ENCODE measurements at places on chromosomes 7 and 10. TPM values are rescaled to one million over a fixed set of nuclear protein-coding genes. Genes with fewer than 3 reads are reported as not detected.

GRCh38 chr7:148304456-148304855 lies 286.1 kb upstream of the C7orf33 start:
- peaks cover 3% of the 10 kb centered on the region for H3K4me1 ChIP-seq
- no peak overlapping the region for H3K4me3 ChIP-seq
- no peaks in the 10 kb centered on the region for H3K27me3 ChIP-seq
- peak; percentile 12 for DNase-seq

GRCh38 chr10:116044801-116045248 lies 228.2 kb downstream of the GFRA1 start:
- H3K36me3 ChIP-seq, result no peaks in the 10 kb centered on the region
- no peaks in the 10 kb centered on the region for H3K4me1 ChIP-seq
- no peak overlapping the region for H3K4me3 ChIP-seq

GRCh38 chr10:58854811-58855210 lies 321.6 kb upstream of the PHYHIPL start:
- no peaks in the 10 kb centered on the region for H3K36me3 ChIP-seq
- no peak overlapping the region for H3K27ac ChIP-seq
- H3K4me1 ChIP-seq, result no peaks in the 10 kb centered on the region

- DNase-seq, result no peak
- H3K36me3 ChIP-seq, result peaks cover 1% of the 10 kb centered on the region
- no peaks in the 10 kb centered on the region for H3K27me3 ChIP-seq
- H3K4me1 ChIP-seq, result no peaks in the 10 kb centered on the region
- H3K4me3 ChIP-seq, result no peak overlapping the region
- H3K27ac ChIP-seq, result no peak overlapping the region
Observed at GRCh38 chr7:70749831-70750230, 382.1 kb upstream of the GALNT17 start.

Gene FAM131B
- 0.05 TPM for total RNA-seq

- DNase-seq, result no peak
- H3K4me3 ChIP-seq, result no peak overlapping the region
- H3K27me3 ChIP-seq, result no peaks in the 10 kb centered on the region
- H3K4me1 ChIP-seq, result no peaks in the 10 kb centered on the region
- H3K36me3 ChIP-seq, result no peaks in the 10 kb centered on the region
Observed at GRCh38 chr7:97555857-97556421, 175.9 kb upstream of the TAC1 start.

DNA sequence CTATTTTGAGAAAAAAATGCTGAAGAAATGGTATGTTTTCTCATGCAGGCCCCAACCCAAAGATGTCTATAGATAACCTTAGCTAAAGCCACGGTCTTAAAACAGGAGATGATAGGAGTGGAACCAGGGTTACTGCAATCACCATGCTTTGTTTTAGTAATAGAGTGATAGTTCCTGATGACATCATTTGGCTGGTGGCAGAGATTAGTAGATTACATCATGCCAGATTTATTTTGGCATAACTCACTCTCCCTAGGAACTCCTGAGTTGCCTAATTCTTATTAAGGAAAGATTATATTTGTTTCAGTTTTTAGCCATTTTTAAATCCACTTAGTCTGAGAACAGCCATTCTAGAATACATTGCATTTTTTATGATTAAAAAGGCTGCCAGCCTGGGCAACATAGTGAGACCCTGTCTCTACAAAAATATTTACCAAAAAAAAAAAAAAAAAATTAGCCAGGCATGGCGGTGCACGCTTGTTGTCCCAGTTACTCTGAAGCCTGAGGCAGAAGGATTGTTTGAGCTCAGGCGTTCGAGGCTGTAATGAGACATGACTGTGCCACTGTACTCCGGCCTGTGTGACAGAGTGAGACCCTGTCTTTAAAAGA lies 17.8 kb downstream of the ENO4 start:
- no peak overlapping the region for H3K4me3 ChIP-seq
- H3K27ac ChIP-seq, result no peak overlapping the region
- H3K36me3 ChIP-seq, result no peaks in the 10 kb centered on the region

DNA sequence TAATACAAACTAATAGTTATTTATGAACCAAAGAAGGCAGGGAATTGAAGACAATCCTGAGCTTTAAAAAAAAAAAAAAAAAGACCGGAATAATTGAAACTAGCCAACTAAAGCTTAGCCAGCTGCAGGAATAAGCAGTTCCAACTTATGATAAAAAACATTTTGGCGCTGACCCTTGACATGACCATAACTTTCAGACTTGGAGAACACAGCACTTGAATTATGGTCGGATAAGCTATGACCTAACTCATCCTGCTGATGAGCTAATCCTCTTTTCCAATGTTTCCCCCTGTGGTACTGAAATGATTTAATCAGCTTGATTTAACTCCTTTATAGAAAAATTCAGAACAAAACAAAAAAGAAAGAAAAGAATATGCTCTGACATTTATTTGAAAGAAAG lies 181.8 kb downstream of the DGKB start:
- H3K27ac ChIP-seq, result no peak overlapping the region
- H3K36me3 ChIP-seq, result no peaks in the 10 kb centered on the region
- no peaks in the 10 kb centered on the region for H3K4me1 ChIP-seq
- H3K27me3 ChIP-seq, result no peaks in the 10 kb centered on the region
- no peak for DNase-seq

GRCh38 chr7:138470391-138471157 lies 10.5 kb downstream of the TRIM24 start:
- H3K27me3 ChIP-seq, result no peaks in the 10 kb centered on the region
- no peak overlapping the region for H3K4me3 ChIP-seq
- no peak overlapping the region for H3K27ac ChIP-seq
- no peak for DNase-seq

Gene PNLIPRP2
- total RNA-seq, result 0.53 TPM

- no peak overlapping the region for H3K27ac ChIP-seq
- H3K27me3 ChIP-seq, result no peaks in the 10 kb centered on the region
- H3K4me1 ChIP-seq, result no peaks in the 10 kb centered on the region
- no peak overlapping the region for H3K4me3 ChIP-seq
- no peak for DNase-seq
Observed at GRCh38 chr7:104553074-104553473, 224.7 kb downstream of the LHFPL3 start.

Gene GPR15LG
- total RNA-seq, result 1.5 TPM

GRCh38 chr7:129295015-129295423 lies 70.2 kb downstream of the AHCYL2 start:
- DNase-seq, result no peak
- no peaks in the 10 kb centered on the region for H3K4me1 ChIP-seq
- no peak overlapping the region for H3K4me3 ChIP-seq
- no peak overlapping the region for H3K27ac ChIP-seq
- H3K36me3 ChIP-seq, result no peaks in the 10 kb centered on the region

DNA sequence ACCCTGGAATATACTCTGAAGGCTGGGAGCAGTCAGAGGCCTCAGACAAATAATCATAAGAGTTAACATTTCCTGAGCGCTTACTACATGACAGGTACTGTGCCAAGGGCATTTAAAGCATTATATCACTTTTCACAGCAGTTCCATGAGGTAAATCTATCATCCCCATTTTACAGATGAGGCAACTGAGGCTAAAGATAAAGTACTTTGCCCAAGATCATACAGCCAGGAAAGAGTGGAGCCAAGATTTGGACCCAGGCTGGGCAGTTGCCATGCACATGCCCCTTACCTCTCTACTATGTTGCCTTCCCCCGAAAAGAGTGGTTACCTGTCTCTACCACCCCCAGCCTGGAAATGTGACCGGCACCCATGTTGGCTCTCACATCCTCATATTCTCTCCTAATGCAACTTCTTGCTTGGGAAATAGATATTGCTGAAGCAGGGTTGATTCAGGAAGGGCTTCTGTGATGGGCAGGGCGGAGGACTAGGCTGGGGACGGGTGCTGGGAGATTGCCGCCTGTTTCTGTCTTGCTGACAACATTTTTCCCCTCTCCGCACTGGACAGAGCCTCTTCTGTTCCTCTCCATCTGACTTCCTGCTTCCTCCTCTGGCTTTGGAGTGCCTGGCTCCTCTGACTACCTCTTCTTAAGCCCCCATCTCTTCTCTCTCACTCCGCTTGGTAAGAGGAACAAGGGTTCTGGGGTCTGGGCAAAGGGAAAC lies 13.8 kb downstream of the SMO start:
- H3K4me3 ChIP-seq, result no peak overlapping the region

Gene TLX1
- not detected for total RNA-seq

- H3K4me1 ChIP-seq, result no peaks in the 10 kb centered on the region
- no peak for DNase-seq
- H3K4me3 ChIP-seq, result no peak overlapping the region
- H3K27me3 ChIP-seq, result no peaks in the 10 kb centered on the region
Observed at GRCh38 chr10:293636-294035, 158.4 kb downstream of the ZMYND11 start.

Gene ARHGEF35
- 9.7 TPM for total RNA-seq

DNA sequence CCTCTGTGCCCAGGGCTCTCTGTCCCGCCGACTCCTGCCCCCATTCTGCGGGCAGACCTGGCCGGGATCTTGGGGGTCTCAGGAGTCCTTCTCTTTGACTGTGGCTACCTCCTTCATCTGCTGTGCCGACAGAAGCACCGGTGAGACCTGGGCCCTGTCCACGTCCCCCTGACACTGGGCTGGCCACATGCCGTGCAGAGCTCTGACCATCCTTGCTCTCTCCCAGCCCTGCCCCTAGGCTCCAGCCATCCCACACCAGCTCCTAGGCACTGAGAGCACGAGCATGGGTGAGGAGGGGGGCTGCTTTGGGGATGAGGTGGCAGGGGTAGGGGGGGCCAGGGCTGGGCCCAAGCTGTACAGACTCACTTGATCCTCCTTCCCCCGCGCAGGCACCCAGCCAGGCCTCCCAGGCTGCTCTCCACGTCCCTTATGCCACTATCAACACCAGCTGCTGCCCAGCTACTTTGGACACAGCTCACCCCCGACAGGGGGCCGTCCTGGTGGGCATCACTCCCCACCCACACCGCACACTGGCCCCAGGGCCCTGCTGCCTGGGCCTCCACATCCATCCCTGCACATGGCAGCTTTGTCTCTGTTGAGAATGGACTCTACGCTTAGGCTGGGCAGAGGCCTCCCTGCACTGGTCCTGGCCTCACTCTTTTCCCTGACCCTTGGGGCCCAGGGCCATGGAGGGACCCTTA lies 4.8 kb upstream of the PILRB start:
- peaks cover 58% of the 10 kb centered on the region for H3K36me3 ChIP-seq
- no peak for DNase-seq
- H3K27me3 ChIP-seq, result no peaks in the 10 kb centered on the region
- H3K4me3 ChIP-seq, result no peak overlapping the region

Gene ACBD7
- 0.74 TPM for total RNA-seq

- H3K27ac ChIP-seq, result no peak overlapping the region
- no peak overlapping the region for H3K4me3 ChIP-seq
- H3K36me3 ChIP-seq, result no peaks in the 10 kb centered on the region
- no peaks in the 10 kb centered on the region for H3K27me3 ChIP-seq
- DNase-seq, result no peak
Observed at GRCh38 chr10:77251297-77252013, 386.2 kb downstream of the KCNMA1 start.
